ENCODE measurements at places on chromosomes 3 and 15. TPM values are rescaled to one million over a fixed set of nuclear protein-coding genes. Genes with fewer than 3 reads are reported as not detected.

GRCh38 chr3:158261371-158261991 is 151.6 kb downstream of the RSRC1 start:
- DNase-seq = no peak

GRCh38 chr3:5731100-5731499 is 543.6 kb downstream of the EDEM1 start:
- DNase-seq = no peak

Gene SETD5
- 65.2 TPM for total RNA-seq

DNA sequence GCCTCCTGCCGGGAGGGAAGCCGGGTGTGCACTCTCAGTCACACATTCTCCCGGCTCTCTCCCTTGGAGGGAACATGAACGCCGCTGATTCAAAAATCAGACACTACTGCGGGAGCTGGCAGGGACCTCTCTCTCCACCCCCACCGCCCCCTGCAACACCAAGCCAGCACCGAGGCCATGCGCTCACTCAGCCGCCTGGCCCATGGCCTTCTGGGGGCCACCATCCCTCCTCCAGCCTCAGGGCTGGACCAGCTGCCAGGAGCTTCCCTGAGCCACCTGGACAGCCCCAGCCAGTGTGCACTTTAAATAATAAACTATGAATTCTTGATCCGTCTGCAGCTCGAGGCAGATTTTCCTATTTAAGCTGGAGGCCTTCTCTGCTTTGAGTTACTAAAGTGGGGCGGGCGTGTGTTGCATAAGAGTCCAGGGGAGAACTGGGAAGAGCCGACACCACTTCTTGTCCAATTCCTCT is 30.6 kb downstream of the ADAMTS17 start:
- no peak for DNase-seq

- peak; percentile 32 for DNase-seq
Measured at GRCh38 chr15:57152666-57153539, 223.4 kb upstream of the CGNL1 start.

GRCh38 chr3:61877359-61878138 is 316.2 kb downstream of the PTPRG start:
- DNase-seq = no peak

- no peak for DNase-seq
Measured at GRCh38 chr3:107414325-107414964, 37.2 kb downstream of the CCDC54 start.

DNA sequence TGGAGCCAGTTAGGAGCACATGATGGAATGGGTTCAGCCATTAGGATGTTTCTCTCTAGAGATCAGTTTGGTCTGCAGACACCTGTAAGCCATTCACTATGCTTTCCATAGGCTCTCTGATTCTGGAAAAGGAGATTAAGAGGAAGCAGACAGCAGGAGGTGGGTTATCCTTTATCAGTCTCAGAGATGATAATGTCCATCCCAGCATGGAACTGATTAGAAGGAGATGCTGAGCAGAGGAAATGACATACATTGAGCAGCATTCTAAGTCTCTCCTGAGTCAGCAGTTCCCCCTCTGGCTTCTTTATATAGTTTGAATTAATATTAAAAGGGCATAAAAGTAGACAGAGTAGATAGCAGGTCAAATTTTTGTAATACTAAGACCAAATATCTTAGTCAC is 591.1 kb downstream of the GBE1 start:
- no peak for DNase-seq

Gene GPR149
- total RNA-seq = not detected

Gene IL5RA
- total RNA-seq = not detected

Gene DNASE1L3
- not detected for total RNA-seq

- peak; percentile 95 for DNase-seq
Measured at GRCh38 chr15:52261498-52262242, 33.9 kb downstream of the MYO5C start.

DNA sequence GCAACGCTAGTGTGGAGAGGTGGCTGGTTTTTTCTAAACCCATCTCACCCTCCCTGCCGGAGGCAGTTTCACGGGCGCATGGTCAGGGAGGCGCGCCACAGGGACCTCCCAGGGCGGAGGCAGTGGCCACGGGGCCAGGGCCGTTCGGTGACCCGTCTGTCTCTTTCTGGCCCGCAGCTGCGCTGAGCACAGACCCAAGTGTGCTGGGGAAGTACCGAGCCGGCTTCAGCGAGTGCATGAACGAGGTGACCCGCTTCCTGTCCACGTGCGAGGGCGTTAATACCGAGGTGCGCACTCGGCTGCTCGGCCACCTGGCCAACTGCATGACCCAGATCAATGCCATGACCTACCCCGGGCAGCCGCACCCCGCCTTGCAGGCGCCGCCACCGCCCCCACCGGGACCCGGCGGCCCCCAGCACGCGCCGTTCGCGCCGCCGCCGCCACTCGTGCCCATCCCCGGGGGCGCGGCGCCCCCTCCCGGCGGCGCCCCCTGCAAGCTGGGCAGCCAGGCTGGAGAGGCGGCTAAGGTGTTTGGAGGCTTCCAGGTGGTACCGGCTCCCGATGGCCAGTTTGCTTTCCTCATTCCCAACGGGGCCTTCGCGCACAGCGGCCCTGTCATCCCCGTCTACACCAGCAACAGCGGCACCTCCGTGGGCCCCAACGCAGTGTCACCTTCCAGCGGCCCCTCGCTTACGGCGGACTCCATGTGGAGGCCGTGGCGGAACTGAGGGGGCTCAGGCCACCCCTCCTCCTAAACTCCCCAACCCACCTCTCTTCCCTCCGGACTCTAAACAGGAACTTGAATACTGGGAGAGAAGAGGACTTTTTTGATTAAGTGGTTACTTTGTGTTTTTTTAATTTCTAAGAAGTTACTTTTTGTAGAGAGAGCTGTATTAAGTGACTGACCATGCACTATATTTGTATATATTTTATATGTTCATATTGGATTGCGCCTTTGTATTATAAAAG is 1.8 kb downstream of the HES1 start:
- DNase-seq = peak; percentile 69

- no peak for DNase-seq
Measured at GRCh38 chr3:126446301-126446700, 29.4 kb downstream of the ZXDC start.

Gene CERS3
- not detected for total RNA-seq

- peak; percentile 86 for DNase-seq
Measured at GRCh38 chr15:66830358-66830757, 128.3 kb downstream of the SMAD6 start.

GRCh38 chr3:42148086-42148848 is 57.1 kb downstream of the TRAK1 start:
- no peak for DNase-seq

Gene ATP13A5
- not detected for total RNA-seq

DNA sequence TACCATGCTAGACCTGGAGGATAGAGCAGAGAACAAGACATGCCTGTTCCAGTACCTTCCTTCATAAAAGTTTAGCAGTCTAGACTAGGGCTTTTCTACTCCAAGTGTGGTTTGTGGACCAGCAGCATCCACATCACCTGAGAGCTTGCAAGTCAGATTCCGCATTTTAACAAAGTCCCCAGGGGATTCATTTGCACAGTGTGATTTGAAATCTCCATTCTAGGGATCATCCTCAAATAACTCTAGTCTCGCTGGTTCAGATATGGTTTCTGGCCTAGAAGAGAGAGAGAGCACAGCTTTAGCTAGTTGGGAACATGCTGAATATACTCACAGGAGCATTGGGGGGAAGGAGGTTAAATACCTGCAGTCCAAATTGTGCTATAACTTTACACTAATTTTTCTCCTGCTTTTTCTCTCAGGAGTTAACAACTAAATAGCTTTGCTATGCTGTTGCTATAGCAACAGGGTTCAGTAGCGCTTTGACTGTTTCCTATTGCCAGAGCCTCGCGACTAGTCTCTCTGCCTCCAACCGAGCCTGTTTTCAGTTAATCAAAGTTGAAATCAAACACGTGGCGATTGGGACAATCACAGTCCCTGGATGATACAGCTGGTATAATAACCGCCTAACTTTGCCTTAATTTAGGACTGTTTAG is 64.0 kb upstream of the RASGRF1 start:
- DNase-seq = no peak

DNA sequence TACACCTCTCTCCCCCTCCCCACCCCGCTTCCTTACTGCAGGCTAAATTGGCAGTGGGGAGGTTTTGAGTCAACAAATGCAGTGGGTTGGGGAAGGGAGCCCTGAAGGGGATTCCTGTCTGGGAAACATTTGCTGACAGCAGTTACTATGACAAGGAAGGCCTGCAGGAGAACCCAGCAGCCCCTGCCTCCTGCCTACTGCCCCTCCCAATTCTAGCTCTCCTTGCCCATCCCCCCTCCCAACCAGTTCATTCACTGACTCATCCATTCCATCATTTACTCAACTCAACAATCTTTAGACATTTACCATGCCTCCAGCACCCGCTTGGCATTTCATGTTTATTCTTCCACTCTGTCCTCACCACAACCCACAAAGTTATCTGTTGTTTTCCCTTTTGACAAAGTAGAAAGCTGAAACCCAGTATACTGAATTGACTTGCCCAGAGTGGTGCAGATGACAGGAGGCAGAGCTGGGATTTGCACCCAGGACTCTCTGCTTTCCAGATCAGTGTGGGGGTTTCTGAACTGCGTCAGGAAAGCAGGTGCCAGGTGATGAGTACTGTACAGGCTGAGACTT is 75.0 kb downstream of the MAGEF1 start:
- peak; percentile 77 for DNase-seq

- no peak for DNase-seq
Measured at GRCh38 chr3:177221744-177222143, 24.5 kb upstream of the TBL1XR1 start.

DNA sequence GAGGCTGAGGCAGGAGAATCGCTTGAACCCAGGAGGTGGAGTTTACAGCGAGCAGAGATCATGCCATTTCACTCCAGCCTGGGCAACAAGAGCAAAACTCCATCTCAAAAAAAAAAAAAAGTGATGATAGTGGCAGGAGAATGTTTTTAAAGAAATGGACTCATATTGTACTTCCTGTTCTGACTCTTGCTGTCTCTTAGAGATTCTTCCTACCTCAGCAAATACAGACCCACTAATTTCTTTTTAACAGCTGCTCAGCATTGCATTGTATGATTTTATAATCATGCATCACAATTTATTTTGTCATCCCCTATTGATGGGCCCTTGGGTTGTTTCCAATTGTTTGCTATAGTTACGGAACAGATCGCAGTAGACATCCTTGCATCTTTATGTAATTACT is 8.8 kb upstream of the ANKDD1A start:
- no peak for DNase-seq

DNA sequence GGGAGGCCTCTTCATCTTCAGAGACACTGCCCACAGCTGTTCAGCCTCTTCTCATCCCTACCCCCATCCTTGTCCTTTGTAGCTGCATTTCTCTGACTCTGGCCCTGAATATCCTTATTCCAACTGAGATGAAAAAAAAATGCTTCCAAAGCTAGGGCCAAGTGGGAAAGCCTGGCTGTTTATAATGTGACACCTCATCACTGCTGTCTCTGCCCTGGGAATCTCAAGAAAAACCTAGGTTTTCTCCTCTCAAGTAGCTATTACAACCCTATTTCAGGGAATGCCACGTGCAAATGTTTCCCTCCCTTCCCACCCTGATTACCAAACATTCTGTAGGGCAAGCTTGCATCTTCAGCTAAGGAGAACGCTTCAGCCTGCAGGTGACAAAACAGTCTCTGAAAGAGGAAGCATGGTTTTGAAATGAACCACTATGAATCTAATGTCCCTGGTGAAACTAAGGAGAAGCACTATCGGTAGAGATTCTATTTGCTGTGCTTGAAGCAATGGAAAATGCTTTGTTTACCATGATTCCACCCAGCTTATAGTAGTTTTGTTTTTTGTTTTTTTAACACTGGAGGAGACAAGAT is 65.4 kb downstream of the USF3 start:
- DNase-seq = no peak

- no peak for DNase-seq
Measured at GRCh38 chr3:44309500-44309899, 29.1 kb upstream of the TCAIM start.

GRCh38 chr3:183295211-183295610 is 42.2 kb downstream of the B3GNT5 start:
- DNase-seq = peak; percentile 82

DNA sequence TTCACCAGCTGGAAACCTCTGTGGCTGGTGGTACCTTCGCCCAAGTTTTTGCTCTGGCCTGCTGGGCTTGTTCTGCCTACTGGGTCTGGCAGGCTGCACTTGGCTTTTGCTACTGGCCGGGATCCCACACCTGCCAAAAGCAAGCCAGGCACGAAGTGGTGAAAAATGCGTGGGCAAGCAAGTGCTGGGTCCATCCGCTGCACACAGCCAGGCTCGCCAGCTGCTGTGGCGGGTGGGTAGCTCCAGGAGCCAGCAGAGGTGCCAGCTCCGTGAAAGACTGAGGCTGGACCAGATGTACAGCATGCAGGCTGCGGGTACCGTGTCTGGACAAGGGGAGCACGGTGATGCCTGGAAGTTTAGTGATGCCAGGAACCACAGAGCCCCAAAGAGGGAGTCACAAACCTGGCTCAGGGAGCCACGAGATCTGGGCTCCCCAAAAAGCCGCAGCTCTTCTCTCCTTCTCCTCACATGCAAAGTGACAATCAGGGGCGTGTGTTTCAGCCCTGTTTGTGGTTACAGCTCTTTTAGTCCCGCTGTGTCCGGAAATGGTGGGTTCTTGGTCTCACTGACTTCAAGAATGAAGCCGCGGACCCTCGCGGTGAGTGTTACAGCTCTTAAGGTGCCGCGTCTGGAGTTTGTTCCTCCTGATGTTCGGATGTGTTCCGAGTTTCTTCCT is 1455.6 kb upstream of the GBE1 start:
- DNase-seq = no peak

GRCh38 chr15:78304216-78305066 is 5.0 kb upstream of the SKIC8 start:
- no peak for DNase-seq

DNA sequence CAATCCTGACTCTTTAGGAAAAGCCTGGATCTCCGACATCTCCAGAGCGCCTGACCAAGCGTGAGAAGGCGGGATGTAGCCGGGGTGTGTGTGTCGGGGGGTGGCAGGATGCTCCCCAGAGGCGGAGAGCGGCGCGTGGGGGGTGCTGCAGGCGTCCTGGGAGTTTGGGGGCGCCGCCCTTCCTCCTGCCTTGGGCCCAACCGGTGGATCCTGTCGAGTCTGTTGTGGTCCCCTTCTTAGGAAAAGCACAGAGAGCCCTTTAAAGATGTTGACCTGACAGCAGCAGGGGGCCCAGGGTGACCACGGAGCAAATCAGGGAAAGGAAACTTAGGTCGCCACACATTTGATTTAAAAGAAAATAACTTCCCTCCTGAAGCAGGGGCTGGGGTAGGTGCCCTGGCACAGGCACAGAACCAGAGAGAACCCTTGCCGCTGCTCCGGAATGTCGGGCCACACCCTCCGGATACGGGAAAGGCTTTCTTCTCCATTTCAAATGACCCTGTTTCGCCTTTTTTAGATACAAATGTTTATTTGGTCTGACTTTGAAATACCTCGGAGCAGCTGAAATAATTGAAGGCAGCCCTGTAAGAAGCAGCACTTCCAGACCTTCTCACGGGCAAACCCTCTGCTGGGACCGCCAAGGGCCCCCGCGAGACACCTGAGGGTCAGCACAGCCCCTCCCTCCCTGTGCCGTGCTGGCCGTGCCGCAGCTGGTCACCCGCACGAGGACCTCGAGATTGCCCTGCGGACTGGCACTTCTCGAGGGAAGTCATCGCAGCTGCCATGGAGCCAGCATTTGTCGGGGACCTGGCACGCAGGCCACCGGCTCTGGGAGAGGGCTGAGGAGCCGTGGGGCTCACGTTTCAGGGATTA is 102.9 kb upstream of the KLF13 start:
- no peak for DNase-seq

Gene SH2D7
- total RNA-seq = not detected

All from HT1080 (cell line).